Karpas-422 (cell line): ENCODE measurements at places on chromosomes 2 and 18. TPM values are rescaled to one million over a fixed set of nuclear protein-coding genes. Genes with fewer than 3 reads are reported as not detected.
A peak's percentile ranks its signal among the peaks of the same experiment; 100 is the strongest.

DNA sequence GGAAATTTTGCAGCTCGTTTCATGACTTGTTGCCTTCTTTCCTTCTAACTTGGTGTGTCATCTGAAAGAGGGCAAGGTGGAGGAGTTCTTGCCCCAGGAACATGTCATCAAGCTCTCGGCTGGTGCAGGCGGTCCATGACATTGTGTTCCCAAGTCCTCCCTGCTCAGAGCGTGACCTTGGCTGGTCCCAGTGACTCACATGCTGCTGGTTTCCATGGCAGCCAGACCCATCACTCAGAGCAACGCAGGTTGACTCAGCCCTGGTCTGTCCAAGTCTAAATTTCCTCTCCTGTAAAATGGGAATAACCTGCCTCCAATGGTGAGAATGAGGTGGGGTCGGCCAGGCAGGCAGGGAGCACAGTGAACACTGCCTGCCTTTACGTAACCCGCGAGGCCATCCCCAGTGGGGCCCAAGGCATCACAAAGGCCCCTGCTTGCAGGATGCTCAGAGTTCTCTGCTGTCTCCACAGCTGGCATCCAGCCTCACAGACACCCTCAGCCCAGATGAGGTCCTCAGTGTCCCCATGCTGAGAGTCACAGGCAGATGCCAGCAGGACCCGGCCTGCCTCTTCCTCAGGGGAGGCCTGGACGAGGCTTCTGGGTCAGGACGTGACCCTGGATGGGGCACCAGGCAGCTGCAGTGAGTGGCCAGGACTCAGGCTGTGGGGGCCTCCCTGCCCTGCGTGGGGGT is 143.7 kb downstream of the TPO start:
- DNase-seq = no peak
- no peak overlapping the region for H3K4me3 ChIP-seq
- H3K4me1 ChIP-seq = no peaks in the 10 kb centered on the region
- no peaks in the 10 kb centered on the region for H3K36me3 ChIP-seq
- H3K27me3 ChIP-seq = no peaks in the 10 kb centered on the region

DNA sequence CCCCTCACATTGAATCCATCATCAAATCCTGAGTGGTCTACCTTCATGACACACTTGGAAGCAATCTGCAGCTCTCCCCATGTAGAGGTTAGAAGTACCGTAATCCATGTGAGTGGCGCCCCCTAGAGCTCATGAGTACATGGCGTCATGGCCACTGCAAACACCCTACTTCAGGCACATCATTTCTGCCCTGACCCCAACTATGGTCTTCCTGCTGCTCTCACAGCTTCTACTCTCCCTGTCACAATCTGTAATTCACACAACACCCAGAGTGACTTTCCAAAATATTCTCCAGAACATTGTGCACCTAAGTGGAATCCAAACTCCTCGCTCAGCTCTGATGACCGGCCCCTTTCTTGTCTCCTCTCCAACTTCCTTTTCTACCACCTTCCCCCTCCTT is 141.9 kb downstream of the ANKRD44 start:
- no peaks in the 10 kb centered on the region for H3K27me3 ChIP-seq
- H3K36me3 ChIP-seq = 0 out of 2 replicates have a peak, but pooled peaks cover 5% of the 10 kb centered on the region
- peak; percentile 95 for DNase-seq
- peak overlapping the region; percentile 70 for H3K27ac ChIP-seq
- H3K4me3 ChIP-seq = no peak overlapping the region

CCL20 gene
- not detected in 2 replicates for total RNA-seq

- no peak overlapping the region for H3K4me3 ChIP-seq
- H3K27me3 ChIP-seq = no peaks in the 10 kb centered on the region
- no peak overlapping the region for H3K27ac ChIP-seq
- peak; percentile 10 for DNase-seq
- H3K4me1 ChIP-seq = no peaks in the 10 kb centered on the region
Measured at GRCh38 chr18:25704494-25704893, 352.5 kb upstream of the ZNF521 start.

DNA sequence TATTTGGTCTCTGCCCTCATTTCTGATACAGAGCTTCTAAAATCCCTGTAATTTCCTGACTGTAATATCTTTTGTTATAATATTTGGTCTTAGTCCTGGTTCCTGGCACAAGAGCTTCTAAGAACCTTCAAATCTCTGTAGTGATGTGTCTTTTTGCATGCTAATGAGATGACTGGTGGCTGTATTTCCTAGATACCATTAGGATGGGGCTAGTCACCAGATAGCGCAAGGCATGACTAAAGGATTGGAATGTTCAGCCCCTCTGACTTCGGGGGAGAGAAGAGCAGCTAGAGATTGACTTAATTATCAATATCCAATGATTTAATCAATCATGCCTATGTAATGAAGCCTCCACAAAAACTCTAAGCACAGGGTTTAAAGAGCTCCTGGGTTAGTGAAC is 620.8 kb upstream of the ACVR2A start:
- H3K4me3 ChIP-seq = no peak overlapping the region
- H3K27ac ChIP-seq = no peak overlapping the region
- no peaks in the 10 kb centered on the region for H3K4me1 ChIP-seq
- no peaks in the 10 kb centered on the region for H3K27me3 ChIP-seq
- DNase-seq = no peak

DNA sequence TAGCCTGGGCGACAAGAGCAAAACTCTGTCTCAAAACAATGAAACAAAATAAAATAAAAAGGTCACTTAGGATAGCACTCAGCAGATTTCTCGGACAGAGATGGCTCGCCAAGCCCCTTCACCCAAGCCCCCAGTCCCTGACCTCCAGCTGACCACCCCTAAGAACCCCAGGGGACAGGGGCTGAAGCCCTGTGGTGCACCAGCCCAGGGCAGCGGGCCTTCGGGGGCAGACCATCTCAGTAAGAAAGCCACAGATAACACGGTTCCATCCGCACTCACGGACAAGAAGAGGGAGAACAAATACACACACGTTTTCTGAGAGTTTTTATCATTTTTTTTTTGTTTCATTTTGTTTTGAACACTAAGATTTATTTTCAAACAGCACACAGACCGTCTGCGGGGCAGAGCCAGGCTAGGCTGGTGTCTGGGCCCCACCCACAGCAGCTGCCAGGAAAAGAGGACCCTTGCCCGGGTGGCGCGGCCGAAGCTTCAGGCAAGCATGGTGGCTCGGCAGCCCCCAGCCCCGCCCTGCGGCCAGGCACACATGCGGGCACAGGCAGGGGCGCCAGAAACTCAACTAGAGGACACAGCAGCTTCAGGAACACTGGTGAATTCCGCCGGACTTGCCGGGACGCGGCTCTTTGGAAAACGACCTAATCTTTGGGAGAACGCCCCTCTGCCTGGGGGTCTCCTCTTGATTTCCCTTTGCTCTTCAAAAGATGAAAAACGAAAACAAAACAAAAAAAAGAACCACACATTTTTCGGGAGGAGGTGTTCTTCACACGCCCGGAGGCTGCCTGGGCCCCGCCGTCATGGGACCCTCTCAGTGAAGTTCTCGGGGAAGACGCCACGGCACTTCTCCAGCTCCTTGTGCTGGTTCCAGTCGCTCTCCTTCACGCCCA is 59.0 kb downstream of the BIN1 start:
- no peak overlapping the region for H3K27ac ChIP-seq
- H3K4me3 ChIP-seq = no peak overlapping the region
- no peaks in the 10 kb centered on the region for H3K27me3 ChIP-seq
- no peak for DNase-seq
- H3K4me1 ChIP-seq = no peaks in the 10 kb centered on the region
- no peaks in the 10 kb centered on the region for H3K36me3 ChIP-seq

GRCh38 chr2:15369129-15369528 is 192.0 kb downstream of the NBAS start:
- H3K36me3 ChIP-seq = no peaks in the 10 kb centered on the region
- H3K4me1 ChIP-seq = no peaks in the 10 kb centered on the region
- H3K4me3 ChIP-seq = no peak overlapping the region
- no peaks in the 10 kb centered on the region for H3K27me3 ChIP-seq
- H3K27ac ChIP-seq = no peak overlapping the region

DNA sequence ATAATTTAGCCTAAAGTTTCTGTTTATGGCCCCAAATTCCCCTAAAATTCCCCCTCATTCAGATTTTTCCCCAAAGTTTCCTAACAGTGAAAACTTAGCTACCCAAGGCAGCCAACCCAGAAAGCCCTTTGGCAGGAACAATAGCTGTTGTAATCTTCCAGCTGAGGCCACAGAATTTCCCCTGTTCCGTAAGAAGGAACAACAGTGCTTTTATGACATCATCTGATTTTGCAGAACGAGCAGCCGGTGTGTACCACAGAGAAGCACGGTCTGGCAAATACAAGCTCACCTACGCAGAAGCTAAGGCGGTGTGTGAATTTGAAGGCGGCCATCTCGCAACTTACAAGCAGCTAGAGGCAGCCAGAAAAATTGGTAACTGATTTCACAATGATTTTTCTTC is 6.3 kb downstream of the TNFAIP6 start:
- H3K36me3 ChIP-seq = no peaks in the 10 kb centered on the region
- H3K4me1 ChIP-seq = no peaks in the 10 kb centered on the region
- H3K27me3 ChIP-seq = no peaks in the 10 kb centered on the region
- no peak for DNase-seq
- H3K27ac ChIP-seq = no peak overlapping the region

- H3K4me1 ChIP-seq = peaks cover 2% of the 10 kb centered on the region; the same call in 1 of the 2 replicates
- no peak overlapping the region for H3K27ac ChIP-seq
- H3K27me3 ChIP-seq = no peaks in the 10 kb centered on the region
- no peaks in the 10 kb centered on the region for H3K36me3 ChIP-seq
Measured at GRCh38 chr2:134203175-134203574, 50.7 kb upstream of the MGAT5 start.

DNA sequence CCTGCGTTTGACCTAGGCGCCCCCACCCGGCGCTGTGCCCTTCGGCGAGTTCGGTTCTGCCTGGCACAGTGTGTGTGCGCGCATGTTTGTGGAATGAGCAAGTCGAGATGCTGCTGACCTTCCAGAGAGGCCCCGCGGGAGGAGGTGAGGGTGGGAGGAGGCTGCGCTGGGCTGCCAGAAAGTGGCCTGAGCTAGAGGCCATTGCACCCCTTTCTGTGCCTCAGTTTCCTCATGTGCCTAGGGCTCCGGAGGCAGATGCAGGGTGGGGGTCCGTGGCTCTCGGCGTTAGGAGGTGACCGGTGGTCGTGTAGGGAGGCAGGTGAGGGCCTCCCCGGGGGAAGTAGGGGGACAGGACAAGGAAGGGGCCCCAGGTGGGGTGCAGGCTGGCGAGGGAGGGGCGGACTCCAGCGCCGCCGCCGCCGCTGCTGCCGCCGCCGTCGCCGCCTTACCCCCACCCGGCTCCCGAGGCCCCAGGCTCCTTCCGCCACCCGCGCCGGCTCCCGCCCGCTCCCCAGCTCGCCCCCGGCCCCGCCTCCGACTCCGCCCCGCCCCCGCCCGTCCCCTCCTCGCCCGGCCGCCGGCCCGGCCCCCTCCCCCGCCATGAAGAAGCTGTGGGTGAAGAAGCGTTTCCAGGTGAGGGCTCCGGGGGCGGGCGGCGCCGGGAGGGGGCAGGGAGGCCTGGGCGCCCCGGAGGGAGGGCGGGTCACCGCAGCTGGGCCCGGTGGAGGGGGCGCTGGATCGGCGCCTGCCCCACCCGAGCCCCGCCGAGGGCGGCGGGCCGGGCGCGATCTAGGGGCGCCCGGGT is 7.0 kb downstream of the SPEG start:
- H3K27me3 ChIP-seq = no peaks in the 10 kb centered on the region
- H3K36me3 ChIP-seq = no peaks in the 10 kb centered on the region
- H3K4me3 ChIP-seq = no peak overlapping the region
- H3K4me1 ChIP-seq = peaks cover 12% of the 10 kb centered on the region

DNA sequence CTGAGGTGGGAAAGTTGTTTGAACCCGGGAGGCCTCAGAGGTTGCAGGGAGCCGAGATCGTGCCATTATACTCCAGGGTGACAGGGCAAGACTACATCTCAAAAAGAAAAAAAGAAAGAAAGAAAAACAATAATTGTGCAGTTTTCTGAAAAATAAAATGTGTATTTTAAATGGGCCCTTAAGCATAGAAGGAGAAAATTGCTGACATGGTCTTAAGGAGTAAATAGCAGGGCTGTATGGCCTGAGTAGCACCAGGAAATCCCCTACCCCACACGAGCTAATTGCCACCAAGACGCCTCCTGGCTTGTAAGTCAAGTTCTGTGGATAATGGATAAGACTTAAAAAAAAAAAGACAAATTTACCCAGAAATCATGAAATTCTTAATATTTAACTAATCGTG is 271.4 kb upstream of the NCKAP5 start:
- H3K4me1 ChIP-seq = no peaks in the 10 kb centered on the region
- no peak overlapping the region for H3K27ac ChIP-seq
- H3K4me3 ChIP-seq = no peak overlapping the region
- no peak for DNase-seq
- no peaks in the 10 kb centered on the region for H3K27me3 ChIP-seq
- no peaks in the 10 kb centered on the region for H3K36me3 ChIP-seq

UGT1A3 gene
- total RNA-seq = not detected in 2 replicates

GRCh38 chr2:23556929-23557328 is 171.9 kb downstream of the KLHL29 start:
- H3K27me3 ChIP-seq = no peaks in the 10 kb centered on the region
- H3K4me1 ChIP-seq = no peaks in the 10 kb centered on the region
- no peaks in the 10 kb centered on the region for H3K36me3 ChIP-seq
- no peak overlapping the region for H3K4me3 ChIP-seq
- no peak for DNase-seq
- no peak overlapping the region for H3K27ac ChIP-seq

GRCh38 chr2:1125633-1126370 is 175.2 kb downstream of the SNTG2 start:
- DNase-seq = no peak
- H3K4me3 ChIP-seq = no peak overlapping the region
- H3K27me3 ChIP-seq = no peaks in the 10 kb centered on the region
- H3K36me3 ChIP-seq = no peaks in the 10 kb centered on the region
- H3K27ac ChIP-seq = no peak overlapping the region
- H3K4me1 ChIP-seq = no peaks in the 10 kb centered on the region

DNA sequence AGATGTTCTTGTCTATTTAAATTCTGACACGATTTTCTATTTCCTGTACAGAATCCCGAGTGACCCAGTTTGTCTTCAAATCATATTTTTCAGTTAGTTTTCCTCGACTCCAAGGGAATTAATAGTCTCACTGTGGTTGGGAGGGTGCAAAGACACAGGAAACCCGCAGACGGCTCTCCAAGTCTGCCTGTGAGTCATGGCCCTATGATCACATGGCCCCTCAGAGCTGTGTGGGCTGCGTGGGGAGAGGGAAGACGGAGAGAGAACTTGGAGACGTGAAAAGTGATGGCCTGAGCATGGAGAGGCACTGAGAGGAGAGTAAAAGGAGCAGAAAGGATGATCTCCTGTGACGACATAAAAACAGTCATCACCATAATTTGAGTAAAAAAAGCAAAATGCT is 989.9 kb downstream of the DCDC2C start:
- H3K27ac ChIP-seq = no peak overlapping the region
- DNase-seq = no peak
- no peaks in the 10 kb centered on the region for H3K27me3 ChIP-seq
- H3K4me3 ChIP-seq = no peak overlapping the region
- H3K4me1 ChIP-seq = no peaks in the 10 kb centered on the region
